ENCODE measurements at places on chromosomes 5 and 9.

DNA sequence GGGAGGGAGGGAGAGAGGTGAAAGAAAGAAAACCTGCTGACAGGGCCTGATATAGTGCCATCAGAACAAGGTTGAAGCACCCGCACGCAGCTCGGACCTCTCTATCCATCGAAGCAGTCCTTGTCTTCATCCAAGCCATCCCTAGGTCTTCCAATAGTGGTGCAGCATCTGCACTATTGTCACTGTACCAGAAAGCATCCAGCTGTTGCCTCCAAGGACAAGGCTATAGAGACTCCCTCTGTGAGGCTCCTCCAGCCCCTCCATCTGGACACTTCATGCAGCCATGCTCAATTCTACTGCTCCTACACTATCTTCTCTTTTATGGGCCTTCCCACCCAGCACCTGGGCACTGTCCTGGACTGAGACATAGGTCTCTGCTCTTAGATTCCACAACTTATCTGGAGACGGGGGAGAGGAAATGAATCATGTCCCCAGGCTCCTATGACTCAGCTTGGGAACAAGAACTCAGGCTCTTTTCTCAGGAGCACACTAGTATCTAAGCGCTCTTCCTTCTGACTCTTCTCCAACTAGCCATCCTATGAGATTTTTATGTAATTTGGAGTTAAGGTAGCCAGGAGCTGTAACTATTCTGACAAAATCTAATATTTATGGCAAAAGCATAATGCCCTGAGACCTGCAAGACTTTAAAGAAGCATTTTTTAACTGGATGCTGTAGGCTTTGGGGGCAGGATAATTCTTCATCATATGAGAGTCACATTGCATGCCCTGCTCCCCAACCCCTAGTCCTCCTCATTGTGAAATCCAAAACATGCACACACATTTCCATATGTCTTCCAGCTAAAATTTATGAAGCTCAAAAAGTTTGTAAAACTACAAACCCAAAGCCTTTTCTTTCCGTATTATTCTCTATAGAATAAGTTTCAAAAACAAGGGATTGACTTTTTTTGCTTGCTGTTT, 446.8 kb downstream of the CCDC171 start:
- no peak for DNase-seq

GRCh38 chr5:178854284-178854683, 5.5 kb upstream of the ZNF354B start:
- DNase-seq: no peak

DNA sequence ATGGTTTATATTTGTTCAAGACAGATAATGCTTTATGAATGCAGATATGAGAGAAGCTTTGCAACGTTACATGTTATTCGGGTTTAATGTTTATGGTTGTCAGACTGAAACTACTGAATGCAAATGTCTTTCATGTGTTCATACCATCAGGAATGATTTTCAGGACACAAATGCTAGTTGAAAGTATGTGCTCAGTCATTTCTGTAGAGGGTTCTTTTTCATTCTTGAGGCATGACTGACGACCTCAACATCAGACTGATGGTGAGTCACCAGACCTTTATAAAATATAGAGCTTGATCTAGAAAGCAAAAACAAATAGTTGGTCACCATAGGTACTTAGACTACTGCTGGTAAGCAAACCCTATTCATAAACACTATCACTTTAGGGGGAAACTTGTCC, 287.3 kb upstream of the NUDT12 start:
- DNase-seq: no peak

DNA sequence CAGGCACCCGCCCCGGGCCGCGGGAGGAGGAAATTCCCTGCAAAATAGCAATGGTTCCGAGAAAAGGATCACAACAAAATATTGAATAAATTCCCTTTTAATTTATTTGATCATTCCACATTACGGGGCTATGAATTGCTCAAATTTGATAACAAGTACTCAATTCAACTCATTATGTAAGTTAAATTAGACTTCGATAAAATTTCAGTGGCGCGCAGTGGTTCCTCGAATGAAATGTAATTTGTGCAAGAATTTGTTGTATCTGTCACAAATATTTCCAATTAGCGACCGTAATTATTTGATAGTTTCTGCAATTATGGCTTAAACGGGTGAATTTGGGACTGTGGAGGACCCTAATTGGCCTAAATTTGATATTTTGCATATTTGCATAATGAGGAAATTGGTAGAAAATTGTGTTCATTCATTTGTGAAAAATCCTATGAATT, 76.0 kb upstream of the TBCA start:
- no peak for DNase-seq

GRCh38 chr5:9661316-9662015, 31.3 kb upstream of the TAS2R1 start:
- no peak for DNase-seq
